ENCODE measurements at places on chromosomes 5 and 9.

GRCh38 chr9:89278997-89279739 is 31.8 kb upstream of the CKS2 start:
- DNase-seq = no peak

- no peak for DNase-seq
These were observed 37.9 kb downstream of the PLEKHG4B start for GRCh38 chr5:129820-130219.

DNA sequence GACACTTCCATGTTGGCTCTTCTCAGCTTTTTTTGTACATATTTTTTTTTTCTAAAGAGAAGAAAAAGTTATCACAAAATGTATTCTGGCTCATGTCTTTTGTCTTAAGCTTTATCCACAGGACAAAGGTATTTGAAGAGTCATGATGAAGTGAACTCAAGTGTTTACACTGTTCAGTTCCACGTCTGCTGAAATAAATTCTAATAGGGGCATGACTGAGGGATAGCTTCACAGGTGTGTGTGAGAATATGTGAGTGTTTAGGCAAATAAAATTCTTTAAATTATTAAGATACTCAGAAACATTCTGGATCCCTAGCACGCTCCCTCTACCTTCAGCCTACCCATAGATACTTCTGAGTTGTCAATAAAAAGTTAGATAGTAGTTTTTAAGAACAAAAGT is 59.8 kb downstream of the BAAT start:
- no peak for DNase-seq

GRCh38 chr9:131258186-131258585 is 18.1 kb downstream of the FAM78A start:
- no peak for DNase-seq

DNA sequence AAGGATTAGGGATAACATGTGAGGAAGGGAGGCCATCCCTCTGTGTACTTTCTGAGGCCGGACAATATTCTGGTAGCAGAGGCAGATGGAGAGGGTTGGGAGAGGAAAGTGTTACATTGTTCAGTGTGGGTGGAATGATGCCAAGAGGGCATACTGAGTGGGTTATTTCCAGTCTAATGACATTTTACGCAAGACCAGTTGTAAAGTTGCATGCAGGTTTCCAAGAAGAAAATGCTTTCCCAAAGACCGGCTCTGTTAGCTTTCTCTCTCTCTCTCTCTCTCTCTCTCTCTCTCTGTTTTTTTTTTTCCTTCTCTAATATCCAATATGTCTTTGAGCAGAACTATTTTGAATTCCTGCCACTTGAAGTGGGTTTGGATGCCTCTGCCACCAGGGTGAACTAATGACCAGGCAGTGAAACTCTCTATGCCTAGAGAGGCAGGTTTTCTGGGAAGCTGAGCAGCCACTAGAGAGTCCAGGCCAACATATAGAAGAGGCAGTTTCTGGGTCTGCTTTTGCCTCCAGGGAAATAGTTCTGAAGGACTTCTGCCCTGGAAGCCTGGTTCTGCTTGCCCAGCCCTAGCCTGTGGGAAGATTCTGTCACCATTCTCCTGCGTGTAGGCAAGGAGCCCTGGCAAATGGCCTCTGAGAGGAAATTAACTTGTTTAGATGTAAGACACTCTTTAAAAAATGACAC is 24.4 kb upstream of the ZNF366 start:
- no peak for DNase-seq

- no peak for DNase-seq
These were observed 509.8 kb downstream of the DMAC1 start for GRCh38 chr9:7289773-7290172.

DNA sequence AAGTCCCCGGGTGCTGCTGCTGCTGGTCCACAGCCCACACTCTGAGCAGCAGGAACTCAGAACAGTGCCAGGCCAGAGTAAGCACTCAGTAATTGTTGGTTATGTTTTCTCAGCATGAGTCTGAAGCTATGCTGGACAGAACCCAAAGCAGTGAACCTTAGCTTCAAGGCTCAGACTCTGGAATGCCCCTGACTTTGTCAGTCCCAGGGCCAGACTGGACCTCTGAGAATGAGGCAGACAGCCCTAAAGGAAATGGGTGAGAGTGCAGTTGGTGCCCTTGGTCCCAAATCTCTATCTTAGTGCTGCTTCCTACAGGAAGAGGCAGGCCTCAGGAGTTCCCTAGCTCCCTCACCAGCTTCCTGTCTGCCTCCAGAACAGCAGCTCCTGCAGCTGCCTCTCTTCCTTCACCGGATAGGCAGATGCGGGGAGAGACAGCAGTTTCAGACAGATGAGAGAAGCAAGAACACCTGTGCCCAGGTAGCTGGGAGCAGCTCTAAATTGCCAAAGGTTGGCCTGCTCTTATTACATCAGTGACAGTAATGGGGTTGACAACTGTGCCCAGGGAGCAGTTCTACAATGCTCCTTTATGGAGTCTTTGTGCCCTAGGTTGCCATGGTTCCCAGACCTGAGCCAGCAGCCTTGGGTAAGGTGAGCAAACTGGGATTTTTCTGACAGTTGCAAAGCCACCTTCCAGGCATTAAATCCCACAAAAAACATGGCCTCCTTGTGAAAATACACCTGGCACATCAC is 82.2 kb upstream of the CXCL14 start:
- no peak for DNase-seq

Data from stimulated activated CD4-positive, alpha-beta T cell treated with anti-CD3 and anti-CD28 coated beads, Interleukin-4, amount 100 ng/mL, for 4 hours (primary cell).